NCI-H2081 treated with DMSO at 0.1 percent for 48 hours (cell line): ENCODE measurements at places on chromosomes 4 and X.

DNA sequence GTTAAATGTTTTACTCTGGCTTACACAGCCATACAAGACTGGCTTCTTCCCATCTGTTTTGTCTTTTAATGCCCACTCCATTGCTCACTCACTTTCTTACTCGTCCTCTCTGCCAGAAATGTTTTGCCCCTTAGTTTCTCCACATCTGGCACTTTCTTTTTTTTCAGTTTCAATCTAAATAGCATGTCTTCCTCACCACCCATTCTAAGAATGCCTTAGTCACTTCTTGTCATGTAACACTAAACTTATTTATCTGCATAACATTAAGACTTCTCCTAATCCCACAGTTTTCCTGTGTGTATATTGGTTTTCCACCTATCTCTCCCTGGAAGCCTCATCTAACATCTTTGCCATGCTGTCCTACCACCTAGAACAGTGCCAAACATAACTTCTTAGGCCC lies 119.3 kb downstream of the ADAMTS3 start:
- no peak for DNase-seq

DNA sequence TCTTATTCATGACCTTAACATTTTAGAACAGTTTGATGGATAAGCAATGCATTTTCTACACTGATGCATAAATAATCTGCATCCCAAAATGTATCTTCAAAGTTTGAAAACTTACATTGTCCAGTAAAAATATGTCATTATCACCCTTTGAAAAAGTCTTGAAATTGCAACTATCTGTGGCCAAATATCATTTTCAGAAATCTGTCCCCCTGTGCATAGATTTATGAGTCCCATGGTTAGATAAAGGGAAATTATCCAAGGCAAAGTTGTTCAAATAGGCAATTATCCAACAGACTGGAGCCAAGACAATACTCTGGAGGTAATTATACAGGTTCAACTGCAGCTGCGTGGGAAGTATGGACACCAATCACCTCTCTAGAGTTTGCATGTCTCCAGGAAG lies 182.5 kb upstream of the INTU start:
- peak; percentile 4 for DNase-seq

DNA sequence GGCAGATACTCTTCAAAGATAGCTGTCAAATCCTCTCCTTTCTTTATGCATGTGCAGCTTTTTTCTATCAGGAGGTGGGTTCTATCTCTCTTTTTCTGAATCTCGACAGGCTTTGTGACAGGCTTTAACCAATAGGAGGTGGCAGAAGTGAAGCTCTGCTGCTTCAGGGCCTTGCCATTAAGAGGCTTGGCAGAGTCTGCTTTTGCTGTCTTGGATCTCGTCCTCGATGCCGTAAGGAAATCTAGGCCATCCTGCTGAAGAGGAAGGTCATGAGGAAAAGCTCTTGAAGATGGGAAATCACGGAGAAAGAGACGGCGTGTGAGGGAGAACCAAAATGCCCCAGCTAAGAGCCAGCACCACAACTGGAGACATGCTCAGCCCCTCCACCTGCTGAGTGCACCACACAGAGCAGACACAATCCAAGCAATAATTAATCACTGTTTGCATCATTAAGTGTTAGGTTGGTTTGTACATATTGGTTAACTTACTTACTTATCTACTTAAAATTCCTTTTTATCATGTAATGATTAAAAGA lies 92.2 kb downstream of the DDIT4L start:
- no peak for DNase-seq

GRCh38 chr4:29970626-29971025 lies 749.5 kb upstream of the PCDH7 start:
- no peak for DNase-seq

DNA sequence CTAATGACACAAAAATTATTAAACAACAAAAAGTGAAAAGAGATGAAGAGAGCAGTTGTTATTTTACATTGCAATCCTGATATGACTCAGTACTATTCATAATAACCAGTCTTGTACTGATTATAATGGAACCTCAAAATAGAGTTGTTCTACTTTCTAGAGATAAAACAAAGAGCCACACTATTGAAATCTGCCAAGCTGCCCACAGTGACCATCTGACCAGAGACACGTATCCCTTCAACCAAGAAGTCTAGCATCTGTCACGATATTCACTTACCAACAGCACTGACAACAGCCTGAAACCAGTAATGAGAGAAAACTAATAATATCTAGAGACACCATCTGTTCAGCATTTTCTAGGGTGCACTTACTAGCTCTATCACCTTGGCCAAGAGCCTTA lies 466.7 kb downstream of the NKX6-1 start:
- no peak for DNase-seq

GRCh38 chrX:23436875-23437274 lies 102.2 kb downstream of the PTCHD1 start:
- DNase-seq = no peak

GRCh38 chr4:185143601-185143969 lies 519 bp downstream of the SLC25A4 start:
- no peak for DNase-seq
